Effector memory CD4-positive, alpha-beta T cell (primary cell): ENCODE measurements at places on chromosomes 11 and 22.

DNA sequence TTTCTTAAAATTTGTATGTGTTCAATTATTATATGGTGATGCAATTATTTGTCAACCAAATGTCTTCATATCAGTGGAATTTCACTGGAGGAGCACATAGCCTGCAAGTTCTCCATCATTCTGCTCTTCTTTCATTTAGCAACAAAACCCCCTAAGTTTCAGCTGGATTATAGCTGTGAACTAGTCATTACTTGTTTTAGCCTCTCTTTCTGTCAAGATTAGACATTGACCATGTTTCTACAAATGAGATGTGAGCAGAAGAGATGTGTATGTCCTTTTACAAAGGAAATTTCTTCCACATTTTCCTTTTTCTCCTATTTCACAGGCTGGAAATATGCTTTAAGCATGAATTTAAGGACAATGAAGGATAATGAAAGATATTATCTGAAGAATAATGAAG, 9.2 kb upstream of the NOX4 start:
- DNase-seq, result no peak

DNA sequence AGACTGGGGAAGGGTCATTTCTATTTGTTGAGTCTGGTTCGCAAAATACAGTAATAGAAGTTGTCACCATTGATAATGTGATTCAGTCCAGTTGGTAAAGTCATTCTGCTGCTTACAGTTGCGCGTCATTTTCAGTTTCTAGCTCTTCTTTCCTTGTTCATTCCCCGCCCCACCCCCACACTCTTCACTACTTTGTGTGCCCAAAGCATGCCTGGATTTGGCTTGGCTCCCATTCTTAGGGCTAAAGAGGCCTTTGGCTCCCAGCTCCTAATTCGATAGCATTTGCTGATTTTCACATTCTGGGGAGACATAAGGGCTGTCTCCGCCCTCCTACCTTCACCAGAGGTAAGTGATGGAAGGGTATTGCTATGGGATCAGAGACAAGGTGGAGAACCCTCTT, 43.0 kb downstream of the CECR2 start:
- no peak for DNase-seq

GRCh38 chr11:131889146-131889577, 518.7 kb downstream of the NTM start:
- DNase-seq, result no peak

GRCh38 chr11:130531061-130531460, 82.6 kb downstream of the ADAMTS15 start:
- no peak for DNase-seq

DNA sequence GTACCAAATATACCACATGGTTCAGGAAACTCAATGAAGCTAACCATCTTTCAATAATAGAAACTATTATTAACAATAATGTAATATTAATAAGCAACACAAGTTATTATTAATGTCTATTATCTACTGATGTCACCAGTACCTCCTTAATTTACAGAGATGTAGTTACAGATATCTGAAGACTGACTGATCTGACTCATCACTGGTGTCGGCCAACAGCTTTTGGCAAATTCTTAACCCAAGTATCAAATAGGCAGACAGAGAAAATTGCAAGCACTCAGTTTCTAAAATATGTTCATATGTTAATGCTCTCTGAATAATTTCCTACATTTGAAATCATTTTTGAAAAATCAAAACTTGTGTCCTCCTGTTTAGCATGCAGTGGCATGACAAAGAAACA, 100.4 kb upstream of the DDI1 start:
- DNase-seq, result no peak

DNA sequence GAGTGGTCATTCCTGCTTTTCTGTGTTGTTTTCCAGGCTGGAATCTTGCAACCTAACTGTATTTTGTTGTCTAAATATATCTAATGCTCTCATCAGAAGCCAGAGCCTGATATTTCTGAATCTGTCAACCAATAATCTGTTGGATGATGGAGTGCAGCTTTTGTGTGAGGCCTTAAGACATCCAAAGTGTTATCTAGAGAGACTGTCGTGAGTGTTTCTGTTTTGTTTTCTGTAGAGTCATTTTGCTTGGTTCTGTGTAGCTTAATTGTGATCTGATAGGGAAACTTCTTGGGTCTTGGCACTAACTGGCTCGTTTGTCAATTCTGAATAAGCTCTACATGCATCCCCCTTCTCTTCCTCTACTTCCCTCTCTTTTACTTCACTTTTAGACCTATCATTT, 31.2 kb upstream of the RBMXL2 start:
- no peak for DNase-seq

GRCh38 chr11:131095511-131096185, 179.4 kb upstream of the SNX19 start:
- DNase-seq, result no peak
